ENCODE measurements at places on chromosomes 12 and 14.

DNA sequence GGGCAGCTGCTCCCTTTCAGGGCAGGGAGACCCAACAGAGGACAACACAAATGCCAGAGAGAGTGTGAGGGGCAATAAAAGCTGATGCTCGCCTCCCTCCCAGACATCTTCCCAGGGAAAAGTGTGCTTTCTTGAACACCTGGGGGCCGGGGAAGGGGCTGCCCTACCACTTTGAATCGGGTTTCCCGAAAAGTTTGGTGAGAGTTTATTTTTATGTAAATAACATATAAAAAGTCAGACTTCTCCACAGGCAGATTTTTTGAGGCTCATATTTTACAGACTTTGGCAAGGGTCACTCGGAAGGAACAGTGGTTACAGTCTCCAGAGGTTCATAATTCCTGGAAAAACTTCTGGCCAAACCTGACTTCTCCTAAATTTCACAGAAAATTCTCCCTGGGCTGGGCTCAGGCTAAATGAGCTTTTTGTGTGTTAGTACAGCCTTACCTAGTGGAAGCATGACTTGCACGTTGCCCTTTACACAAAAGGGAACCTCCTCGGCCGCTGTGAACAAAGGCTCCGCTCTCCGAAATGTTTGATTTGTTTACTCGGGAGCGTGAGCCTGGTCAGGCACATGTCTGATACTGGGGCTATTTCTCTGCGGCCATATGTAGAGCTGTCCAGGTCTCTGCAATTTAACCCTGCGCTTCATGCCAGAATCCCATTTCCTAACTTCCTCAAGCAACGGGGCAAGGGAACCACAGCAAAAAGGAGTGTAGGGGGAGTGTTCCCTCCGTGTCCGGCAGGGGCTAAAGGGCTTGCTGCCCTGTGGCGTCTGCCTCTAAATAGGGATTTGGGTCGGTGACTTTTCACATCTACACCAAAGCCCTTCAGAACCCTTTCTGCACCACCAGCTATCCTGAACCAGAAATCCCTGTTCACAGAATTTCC is 3.4 kb downstream of the RTL1 start:
- no peak overlapping the region for H3K27ac ChIP-seq
- H3K36me3 ChIP-seq, result no peaks in the 10 kb centered on the region
- H3K4me3 ChIP-seq, result no peak overlapping the region
- H3K4me1 ChIP-seq, result no peaks in the 10 kb centered on the region

GRCh38 chr12:104886418-104887401 is 71.4 kb downstream of the SLC41A2 start:
- no peaks in the 10 kb centered on the region for H3K27me3 ChIP-seq
- H3K4me1 ChIP-seq, result no peaks in the 10 kb centered on the region
- H3K4me3 ChIP-seq, result no peak overlapping the region
- no peak overlapping the region for H3K27ac ChIP-seq
- H3K36me3 ChIP-seq, result no peaks in the 10 kb centered on the region

GRCh38 chr14:96098309-96098998 is 59.3 kb downstream of the C14orf132 start:
- H3K36me3 ChIP-seq, result no peaks in the 10 kb centered on the region
- no peak for DNase-seq
- H3K4me1 ChIP-seq, result no peaks in the 10 kb centered on the region
- H3K4me3 ChIP-seq, result no peak overlapping the region
- no peaks in the 10 kb centered on the region for H3K27me3 ChIP-seq

GRCh38 chr12:52836042-52836466 is 1.9 kb upstream of the KRT79 start:
- H3K27ac ChIP-seq, result no peak overlapping the region
- peaks cover 35% of the 10 kb centered on the region for H3K27me3 ChIP-seq
- peaks cover 25% of the 10 kb centered on the region for H3K4me1 ChIP-seq
- no peak overlapping the region for H3K4me3 ChIP-seq

DNA sequence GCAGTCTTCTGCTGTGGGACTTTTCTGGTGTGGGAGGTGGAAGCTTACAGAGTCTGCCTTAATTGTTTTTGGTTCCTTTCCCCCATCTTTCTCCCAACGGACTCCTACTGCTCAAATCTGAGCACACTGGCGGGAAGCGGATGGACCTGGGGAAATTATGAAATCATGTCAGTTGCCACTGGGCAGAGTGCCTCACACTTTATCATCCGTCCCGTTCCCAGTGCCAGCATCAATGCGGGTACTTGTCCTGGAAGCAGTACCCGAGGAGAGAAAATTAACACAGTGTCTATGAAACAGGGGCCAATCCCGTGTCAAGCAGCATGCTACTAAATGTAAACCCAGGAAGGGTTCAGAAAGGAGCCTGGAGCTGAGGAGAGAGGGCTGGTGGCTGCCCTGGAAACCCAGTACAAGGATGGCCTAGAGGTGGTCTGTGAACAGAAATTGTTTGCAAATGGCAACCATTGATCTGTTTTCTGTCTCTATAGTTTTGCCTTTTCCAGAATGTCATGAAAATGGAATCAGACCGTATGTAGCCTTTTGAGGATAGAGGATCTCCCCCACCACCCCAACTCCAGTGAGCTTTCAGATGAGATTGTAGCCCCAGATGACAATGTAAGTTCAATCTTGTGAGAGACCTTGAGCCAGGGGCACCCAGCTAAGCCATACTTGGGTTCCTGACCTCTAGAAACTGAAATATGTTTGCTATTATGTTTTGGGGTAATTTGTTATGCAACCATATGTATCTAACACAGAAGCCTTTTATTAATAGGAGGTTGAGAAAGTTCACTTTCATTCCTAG is 908 bp upstream of the CDKL1 start:
- H3K36me3 ChIP-seq, result no peaks in the 10 kb centered on the region
- no peaks in the 10 kb centered on the region for H3K27me3 ChIP-seq
- no peak for DNase-seq
- H3K27ac ChIP-seq, result no peak overlapping the region
- H3K4me1 ChIP-seq, result no peaks in the 10 kb centered on the region
- H3K4me3 ChIP-seq, result peak overlapping the region; percentile 84

GRCh38 chr12:10205220-10205807 is 7.4 kb upstream of the GABARAPL1 start:
- H3K27me3 ChIP-seq, result peaks cover 3% of the 10 kb centered on the region
- no peak overlapping the region for H3K27ac ChIP-seq
- DNase-seq, result no peak
- no peaks in the 10 kb centered on the region for H3K4me1 ChIP-seq
- no peaks in the 10 kb centered on the region for H3K36me3 ChIP-seq

DNA sequence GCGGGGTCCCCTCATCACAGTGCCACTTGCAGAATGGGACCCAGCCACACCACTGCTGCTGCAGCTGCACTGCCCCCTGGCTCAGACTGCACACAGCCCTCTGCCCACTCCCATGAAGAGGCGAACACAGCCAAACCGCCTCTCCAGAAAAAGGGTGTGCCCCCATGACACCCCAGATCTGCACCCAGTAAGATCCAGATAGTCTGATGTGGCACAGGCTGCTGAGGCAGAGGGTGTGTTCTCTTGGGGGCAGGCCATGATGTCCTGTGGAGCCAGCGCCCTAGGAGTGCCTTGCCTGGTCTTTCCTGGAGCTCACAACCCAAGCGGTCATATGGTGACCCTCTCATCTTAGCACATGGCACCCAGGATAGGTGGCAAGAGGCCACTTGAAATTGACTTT is 44.4 kb downstream of the SLC8B1 start:
- no peaks in the 10 kb centered on the region for H3K4me1 ChIP-seq
- no peak overlapping the region for H3K4me3 ChIP-seq
- H3K27me3 ChIP-seq, result no peaks in the 10 kb centered on the region
- peaks cover 50% of the 10 kb centered on the region for H3K36me3 ChIP-seq
- no peak for DNase-seq

DNA sequence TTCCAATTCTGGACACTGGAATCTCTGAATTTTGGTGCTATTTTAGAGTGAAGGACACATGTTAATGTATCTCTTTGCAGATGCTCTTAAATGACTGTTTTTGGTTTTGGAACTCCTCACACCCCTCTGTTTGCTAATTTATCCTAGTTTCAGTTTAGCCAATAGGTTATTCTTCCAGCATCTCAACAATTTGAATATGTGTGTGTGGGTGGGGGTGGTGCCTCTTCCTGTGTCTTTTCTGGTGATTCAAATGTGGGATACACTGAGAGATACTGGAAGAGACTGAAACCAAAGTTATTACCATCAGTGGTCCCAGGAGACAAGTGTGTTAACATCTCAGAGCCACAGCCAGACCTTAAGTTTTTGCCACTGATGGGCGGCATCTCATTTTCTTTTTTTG is 1317.4 kb upstream of the TMEM132C start:
- H3K27ac ChIP-seq, result no peak overlapping the region
- no peaks in the 10 kb centered on the region for H3K4me1 ChIP-seq
- H3K4me3 ChIP-seq, result no peak overlapping the region
- H3K36me3 ChIP-seq, result no peaks in the 10 kb centered on the region
- H3K27me3 ChIP-seq, result peaks cover 4% of the 10 kb centered on the region
- DNase-seq, result no peak

DNA sequence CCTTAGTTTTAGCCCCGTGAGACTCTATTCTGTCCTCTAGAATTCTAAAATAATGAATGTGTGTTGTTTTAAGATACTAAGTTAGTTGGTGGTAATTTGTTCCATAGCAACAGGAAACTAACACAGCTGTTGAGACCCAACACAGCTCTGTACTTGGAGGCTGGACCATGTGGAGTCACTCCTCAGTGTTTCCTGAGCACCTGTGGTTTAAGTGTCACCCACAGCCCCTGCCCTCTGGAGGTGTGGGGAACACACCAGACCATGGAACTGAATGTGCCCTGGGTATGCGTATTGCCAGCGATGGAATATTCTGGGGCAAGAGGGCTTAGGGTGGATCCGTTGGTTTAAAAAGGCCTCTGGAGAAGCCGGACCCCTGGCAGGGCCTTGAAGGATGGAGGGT is 16.6 kb upstream of the GPR68 start:
- no peak overlapping the region for H3K4me3 ChIP-seq
- H3K36me3 ChIP-seq, result no peaks in the 10 kb centered on the region
- DNase-seq, result no peak
- peaks cover 38% of the 10 kb centered on the region for H3K4me1 ChIP-seq
- H3K27ac ChIP-seq, result peak overlapping the region; percentile 31
- no peaks in the 10 kb centered on the region for H3K27me3 ChIP-seq

Measured in T-cell (primary cell).